HTR-8/SVneo (cell line): ENCODE measurements at places on chromosomes 12 and 14.
A peak's percentile ranks its signal among the peaks of the same experiment; 100 is the strongest.

GRCh38 chr12:113162102-113163029, 12.8 kb downstream of the CFAP73 start:
- no peak for DNase-seq

DNA sequence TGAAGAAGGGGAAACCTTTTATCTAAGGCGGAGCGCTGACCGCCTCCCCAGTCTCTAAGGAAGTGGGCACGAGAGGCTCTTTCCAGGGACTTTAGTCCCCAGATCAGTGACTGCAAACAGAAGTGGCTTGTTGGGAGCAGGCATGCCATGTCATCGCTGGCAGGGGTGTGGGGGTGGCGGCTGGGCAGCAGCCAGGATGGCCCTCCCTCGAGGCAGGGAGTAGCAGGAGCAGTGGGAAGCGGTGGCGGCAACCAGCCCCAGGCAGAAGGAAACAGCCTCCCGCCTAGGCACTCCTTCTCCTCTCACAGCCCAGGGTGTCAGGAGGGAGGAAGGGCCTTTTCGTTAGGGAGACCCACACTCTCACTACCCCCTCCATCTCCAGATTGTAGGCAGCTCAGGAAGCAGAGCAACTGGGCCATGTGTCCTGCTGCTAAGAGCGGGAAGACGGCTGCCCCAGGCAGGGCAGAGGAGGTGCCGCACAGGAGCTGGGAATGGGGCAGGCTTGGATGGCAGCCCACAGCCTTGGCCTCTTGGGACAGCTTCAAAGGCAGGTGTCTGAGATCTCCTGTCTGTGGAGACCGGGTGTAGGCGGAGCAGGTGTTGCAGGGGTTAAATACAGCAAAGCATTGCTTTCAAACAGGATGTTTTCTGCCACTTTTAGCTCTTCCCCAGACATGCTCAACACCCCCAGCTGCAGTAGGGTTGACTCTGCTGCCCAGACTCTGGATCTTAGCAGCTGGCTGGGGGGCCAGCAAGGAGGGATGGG, 21.8 kb downstream of the VDR start:
- DNase-seq, result no peak

- DNase-seq, result no peak
Measured at GRCh38 chr14:59009967-59010366, 178.5 kb upstream of the DAAM1 start.

- no peak for DNase-seq
Measured at GRCh38 chr14:102696856-102697495, 80.3 kb upstream of the TRAF3 start.

DNA sequence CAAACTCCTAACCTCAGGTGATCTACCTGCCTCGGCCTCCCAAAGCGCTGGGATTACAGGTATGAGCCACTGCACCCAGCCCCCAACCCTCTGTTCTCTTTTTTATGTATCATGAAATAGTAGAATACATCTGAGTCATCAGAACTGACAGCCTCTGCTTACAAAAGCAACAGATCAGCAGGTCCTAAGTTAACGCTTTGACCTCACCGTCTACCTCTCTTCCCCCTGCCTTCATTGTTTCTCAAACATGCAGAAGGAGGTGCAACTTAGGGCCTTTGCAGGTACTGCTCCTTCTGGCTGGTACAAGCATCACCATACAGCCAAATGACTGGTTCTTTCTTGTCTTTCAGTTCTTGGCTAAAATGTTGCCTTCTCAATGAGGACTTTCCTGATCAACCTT, 249.2 kb downstream of the PAWR start:
- DNase-seq, result no peak

DNA sequence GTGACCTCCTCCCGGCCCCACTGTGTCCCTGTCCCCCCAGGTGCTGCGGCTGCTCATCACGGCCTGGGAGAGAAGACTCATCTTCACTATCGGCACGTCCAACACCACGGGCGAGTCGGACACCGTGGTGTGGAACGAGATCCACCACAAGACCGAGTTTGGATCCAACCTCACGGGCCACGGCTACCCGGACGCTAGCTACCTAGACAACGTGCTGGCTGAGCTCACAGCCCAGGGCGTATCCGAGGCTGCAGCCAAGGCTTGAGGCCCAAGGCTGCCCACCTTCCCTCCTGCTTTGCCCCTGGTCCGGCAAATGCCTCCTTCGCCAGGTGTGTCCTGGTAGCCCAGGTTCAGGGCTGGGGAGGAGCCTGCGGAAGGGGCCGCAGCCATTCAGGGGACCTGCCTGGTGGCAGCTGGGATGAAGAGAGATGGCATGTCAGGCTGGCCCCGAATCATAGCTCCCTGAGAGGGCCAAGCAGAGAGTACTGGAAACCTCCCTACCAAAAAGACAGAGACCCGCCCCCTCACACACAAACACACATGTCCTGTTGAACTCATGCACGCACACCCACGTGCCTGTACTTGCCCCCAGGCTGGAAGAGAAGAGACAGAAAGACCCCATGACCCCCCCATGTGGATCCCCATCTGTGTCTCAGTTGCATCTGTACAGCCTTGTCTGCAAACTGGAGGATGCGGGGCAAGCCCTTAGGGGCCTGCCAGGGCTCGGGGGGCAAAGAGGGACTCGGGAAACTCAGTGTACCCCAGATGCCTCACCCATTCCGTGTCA, 38.7 kb downstream of the RASAL1 start:
- DNase-seq, result no peak

- no peak for DNase-seq
Measured at GRCh38 chr12:116366456-116366776, 88.9 kb upstream of the MED13L start.

- DNase-seq, result peak; percentile 28
Measured at GRCh38 chr12:132886529-132887477, 602 bp downstream of the CHFR start.
